Psoas muscle (tissue), 8 donors: ENCODE measurements at places on chromosomes 4 and X.

- no peak for DNase-seq
Observed at GRCh38 chr4:186024637-186025407, 44.1 kb upstream of the TLR3 start.

DNA sequence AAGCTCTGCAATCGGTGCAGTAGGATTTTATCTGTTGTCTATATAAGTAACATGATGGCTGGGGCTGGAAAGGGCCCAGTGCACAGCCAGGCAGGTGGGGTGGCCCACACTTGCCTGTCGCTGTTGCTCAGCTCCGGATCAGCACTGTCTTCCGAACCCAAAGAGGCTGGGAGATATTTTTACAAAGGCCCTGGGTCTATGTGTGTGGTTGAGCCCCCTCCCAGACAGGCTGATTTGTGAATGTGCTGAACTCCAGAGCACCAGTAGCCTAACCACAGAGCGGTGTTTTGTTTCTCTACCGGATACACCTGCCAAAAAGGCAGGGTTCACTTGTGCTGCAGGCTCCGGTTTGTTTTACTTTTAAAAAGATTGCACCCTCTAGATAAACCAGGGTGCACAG is 33.5 kb upstream of the CHRNA9 start:
- DNase-seq: no peak

- DNase-seq: no peak
Observed at GRCh38 chrX:118867251-118867650, 43.6 kb downstream of the ZCCHC12 start.

GRCh38 chr4:10694151-10694827 is 9.7 kb upstream of the CLNK start:
- DNase-seq: no peak
